Mesenchymal stem cell (in vitro differentiated cells and primary cell): ENCODE measurements at places on chromosomes 2 and 18.

GRCh38 chr2:8578335-8579244 lies 103.3 kb upstream of the ID2 start:
- no peak for DNase-seq

DNA sequence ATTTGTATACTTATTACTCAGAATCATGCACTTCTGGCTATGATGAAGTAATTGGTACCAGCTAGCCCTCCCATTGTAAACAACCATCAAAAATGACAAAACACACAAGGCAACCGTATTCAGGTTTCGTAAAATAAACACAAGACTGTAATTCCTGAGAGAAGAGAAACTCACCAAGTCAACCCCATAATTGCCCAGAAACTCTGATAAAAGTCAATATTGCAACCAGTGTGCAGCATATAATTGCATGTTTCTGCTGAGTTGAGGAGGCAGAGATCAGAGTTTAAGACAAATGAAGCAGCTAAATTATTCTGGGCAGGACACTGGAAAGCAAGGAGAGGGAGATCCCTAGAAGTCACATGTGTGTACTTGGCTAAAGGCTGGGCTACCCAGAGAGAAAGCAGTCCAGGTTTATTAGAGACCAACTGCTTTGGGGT lies 90.3 kb downstream of the ROCK2 start:
- DNase-seq = peak; percentile 83

GRCh38 chr2:228040995-228041394 lies 140.5 kb downstream of the SPHKAP start:
- no peak for DNase-seq

GRCh38 chr2:8303322-8303832 lies 378.5 kb upstream of the ID2 start:
- peak; percentile 15 for DNase-seq

DNA sequence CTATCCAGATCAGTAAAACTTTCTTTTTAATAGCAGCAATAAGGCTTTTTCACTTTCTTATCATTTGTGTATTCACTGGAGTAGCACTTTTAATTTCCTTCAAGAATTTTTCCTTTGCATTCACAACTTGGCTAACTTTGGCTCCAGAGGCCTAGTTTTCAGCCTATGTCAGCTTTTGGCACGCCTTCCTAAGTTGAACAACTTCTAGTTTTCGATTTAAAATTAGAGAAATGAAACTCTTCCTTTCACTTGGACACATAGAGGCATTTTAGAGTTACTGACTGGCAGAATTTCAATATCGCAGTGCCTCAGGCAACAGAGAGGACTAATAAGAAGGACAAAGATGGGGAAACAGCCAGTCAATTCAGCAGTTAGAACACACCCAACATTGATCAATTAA lies 577.4 kb downstream of the DSC3 start:
- DNase-seq = no peak

- peak; percentile 49 for DNase-seq
Observed at GRCh38 chr2:207504513-207505170, 25.1 kb upstream of the CREB1 start.

- no peak for DNase-seq
Observed at GRCh38 chr2:21256006-21256405, 132.2 kb downstream of the TDRD15 start.

GRCh38 chr18:55654986-55655385 lies 67.0 kb upstream of the TCF4 start:
- no peak for DNase-seq

GRCh38 chr2:236136538-236136937 lies 31.6 kb downstream of the GBX2 start:
- DNase-seq = no peak

- DNase-seq = no peak
Observed at GRCh38 chr2:160652236-160652635, 158.6 kb upstream of the RBMS1 start.

- no peak for DNase-seq
Observed at GRCh38 chr2:204437815-204438756, 107.2 kb upstream of the PARD3B start.

DNA sequence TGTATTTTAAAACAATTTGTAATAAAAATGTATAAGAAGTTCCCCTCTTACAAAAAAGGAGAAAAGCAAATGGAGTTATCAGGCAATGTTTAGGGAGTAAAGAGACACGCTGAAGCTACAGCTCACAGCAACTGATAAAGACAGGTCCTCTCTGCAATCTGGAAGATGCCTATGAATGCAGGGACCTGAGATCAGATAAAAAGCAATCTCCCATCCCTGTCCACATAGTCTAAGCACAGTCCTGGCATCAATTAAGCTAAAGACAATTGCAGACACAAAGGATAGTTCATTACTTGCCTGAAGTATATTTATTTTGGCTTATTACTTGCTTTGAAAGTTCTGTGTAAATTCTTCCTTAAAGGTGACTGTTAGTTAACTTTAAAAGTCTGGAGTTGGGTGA lies 5.0 kb downstream of the EIF2AK3 start:
- DNase-seq = no peak

GRCh38 chr2:223472771-223473170 lies 129.4 kb downstream of the SCG2 start:
- no peak for DNase-seq

DNA sequence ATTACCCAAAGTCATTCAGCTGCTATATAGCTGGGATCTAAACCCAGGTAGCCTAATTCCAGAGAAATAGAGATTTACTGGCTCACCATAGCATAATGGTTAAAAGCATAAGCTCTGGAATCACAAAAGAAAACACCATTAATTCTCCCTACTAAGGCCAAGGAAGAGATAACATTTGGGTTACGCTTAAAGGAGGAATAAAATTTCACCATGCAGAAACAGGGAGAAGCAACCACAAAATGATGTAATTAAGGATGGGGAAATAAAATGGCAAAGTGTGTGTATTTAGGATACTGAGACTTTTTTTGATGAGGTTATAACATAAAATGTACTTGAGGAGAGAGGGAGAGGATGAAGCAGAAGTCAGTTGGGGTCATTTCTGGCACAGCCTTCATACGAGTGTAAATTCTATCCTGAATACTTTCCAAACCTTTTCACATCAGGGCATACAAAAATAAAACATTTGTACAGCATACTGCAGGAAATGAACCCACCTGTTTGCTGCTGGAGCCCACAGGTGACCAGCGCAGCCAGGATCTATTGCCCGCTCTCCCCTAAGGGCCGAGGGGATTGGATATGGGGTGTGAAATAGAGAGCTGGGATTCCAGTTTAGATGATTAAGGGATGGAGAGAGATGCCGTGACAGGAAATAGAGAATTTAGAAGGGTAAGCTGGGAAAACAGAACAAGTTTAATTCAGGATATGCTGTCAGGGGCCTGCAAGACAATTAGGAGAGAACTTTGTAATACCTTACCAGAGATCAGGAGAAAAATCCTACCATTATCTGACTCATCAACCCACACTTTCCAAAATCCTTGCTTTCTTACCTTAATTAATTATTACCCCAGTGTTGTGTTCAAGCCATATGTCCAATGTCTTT lies 43.8 kb upstream of the SERTAD2 start:
- peak; percentile 24 for DNase-seq

DNA sequence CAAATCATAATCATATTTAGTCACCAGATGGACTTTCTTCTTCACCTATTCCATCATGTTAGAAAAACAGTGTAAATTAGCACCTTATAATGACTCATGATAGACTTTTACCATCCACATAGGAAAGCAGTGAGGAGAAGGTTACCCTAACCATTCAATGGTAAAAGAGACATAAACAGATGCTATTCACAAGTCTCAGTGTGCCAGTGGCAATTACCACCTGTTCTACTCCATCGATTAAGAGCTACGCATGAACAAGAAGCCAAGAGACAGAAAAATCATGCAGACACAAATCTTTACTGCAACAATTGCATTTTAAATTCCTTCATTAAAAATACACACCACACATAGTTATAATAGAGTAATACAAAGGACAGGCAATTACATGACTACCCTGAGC lies 106.7 kb upstream of the CHAC2 start:
- no peak for DNase-seq
